ENCODE measurements at places on chromosomes 11 and 22.

DNA sequence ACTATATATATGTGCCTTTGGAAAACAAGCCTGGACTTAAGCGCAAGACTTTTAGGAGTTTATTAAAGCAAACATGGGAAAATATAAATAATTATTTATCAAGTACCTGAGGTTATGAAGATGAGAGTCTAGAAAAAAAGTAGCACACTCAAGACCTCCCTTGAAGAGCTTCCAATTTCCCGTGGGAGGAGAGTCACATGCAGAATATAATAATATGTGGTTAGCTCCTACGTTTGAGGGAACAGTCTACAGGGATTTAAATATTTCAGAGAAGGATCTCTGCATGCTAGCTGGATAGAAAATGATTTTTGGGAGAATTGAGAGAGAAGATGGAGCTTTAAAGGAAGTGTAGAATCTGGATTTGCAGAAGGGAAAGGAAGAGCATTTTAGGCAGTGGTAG, 183.8 kb downstream of the SWAP70 start:
- no peak for DNase-seq

GRCh38 chr11:106281455-106282173, 204.2 kb downstream of the AASDHPPT start:
- DNase-seq: no peak

DNA sequence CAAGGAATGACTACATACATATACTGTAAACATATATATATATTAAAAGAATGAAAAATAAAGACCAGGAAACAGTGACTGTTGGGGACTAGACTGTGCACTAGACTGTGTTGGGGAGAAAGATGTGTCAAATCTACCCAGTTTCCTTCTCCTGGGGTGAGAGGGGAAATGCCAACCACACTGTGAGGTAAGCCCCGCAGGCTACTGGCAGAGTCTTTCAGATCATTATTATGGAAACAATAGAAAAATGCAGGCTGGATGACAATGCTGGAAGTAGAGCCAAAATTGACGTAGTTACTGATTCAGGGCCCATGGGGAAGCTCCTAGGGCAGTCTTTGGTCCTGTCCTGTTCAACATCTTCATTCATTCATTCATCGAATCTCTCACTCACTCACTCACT, 101.4 kb downstream of the C11orf58 start:
- no peak for DNase-seq

- DNase-seq: peak; percentile 40
Observed at GRCh38 chr11:78656327-78656726, 81.7 kb upstream of the NARS2 start.

GRCh38 chr11:120180551-120181232, 30.1 kb upstream of the OAF start:
- peak; percentile 88 for DNase-seq

DNA sequence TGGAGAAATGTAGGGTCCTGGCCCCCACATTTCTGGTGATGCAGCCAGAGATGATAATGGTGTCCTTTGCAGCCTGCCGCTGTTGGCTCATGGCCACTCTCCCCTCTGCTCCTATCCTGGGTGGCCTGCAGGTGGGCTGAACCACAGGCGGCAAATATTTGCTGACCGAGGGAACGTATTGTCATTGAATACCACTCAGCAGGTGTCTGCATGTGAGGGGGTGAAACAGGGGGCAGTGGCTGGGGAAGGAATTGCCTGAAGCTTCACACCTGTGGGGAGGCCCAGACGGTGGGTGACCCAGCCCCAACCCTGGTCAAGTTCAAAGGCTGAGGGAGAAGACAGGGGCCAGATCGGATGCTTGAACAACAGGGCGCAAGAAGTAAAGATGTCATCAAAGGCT, 73.3 kb upstream of the WNT11 start:
- no peak for DNase-seq

DNA sequence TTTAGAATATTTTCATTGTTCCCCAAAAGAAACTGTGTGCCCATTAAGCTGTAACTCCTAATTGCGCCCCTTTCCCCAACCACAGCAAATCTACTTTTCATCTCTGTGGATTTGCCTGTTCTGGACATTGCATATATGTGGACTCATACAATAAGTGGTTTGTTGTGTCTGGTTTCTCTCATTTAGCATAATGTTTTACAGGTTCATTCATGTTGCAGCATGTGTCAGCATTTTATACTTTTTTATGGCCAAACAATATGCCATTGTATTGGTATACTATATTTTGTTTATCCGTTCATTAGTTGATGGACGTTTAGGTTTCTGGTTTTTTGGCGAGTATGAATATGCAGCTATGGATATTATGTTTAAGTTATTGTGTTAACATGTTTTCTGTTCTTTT, 23.8 kb downstream of the NUCB2 start:
- DNase-seq: no peak

GRCh38 chr11:112498701-112499100, 238.0 kb upstream of the PLET1 start:
- DNase-seq: peak; percentile 76

DNA sequence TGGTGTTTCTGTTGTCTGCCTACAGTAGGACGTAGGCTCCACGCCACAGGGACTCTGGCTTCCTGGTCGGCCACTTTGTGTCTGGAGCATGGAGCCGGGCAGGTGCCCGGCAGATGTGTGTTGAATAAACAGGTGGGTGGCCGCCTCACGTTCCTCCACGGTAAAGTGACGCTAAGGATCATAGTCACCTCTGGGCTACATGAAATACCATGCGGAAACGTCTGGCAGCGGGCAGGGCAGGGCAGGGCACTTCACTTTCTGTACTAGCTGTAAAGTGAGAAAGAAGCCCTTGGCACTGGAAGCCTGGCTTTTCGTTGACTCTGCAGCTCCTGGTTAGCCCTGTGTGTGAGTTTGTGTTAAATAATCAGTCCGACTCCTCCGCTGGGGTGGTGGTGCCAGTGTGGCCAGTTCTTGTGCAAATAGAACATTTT, 52.4 kb downstream of the MCM5 start:
- no peak for DNase-seq

DNA sequence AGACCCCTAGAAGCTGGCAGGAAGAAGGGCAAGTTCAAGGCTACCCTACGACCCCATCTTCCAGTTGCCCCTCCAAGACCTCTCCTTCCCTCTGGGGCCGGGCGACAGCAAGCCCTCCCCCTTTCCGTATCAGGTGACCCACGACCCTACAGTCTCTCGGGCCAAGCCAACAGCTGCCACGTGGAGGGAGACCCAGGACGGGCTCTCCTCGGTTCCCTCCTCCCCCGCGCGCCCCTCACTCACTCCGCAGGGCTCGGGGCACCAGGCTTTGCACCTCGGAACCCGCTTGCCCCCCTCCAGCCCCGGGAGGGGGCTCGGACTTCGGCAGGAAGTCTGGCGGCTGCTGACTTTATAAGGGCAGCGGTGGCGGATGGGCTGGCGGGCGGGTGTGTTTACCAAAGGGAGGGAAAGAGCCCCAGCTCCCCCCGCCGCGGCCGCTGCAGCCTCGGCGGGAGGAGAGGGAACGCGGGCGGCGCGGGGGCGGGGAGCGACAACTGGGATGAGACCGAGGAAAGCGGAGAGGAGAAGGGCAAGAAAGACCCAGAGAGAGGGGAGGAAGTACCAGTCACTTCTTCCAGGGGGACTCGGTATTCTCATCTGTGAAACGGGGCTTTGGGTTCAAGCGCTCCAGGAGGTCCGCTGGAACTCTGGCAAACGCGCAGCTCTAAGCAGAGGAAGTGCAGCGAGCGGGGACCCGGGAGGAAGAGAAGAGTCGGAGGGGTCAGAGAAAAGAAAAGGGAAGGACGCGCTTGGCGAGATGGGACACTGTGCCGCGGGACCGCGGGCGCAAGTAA, 767 bp downstream of the SLC43A1 start:
- DNase-seq: peak; percentile 63

- DNase-seq: no peak
Observed at GRCh38 chr11:36039471-36039870, 95.6 kb downstream of the LDLRAD3 start.

DNA sequence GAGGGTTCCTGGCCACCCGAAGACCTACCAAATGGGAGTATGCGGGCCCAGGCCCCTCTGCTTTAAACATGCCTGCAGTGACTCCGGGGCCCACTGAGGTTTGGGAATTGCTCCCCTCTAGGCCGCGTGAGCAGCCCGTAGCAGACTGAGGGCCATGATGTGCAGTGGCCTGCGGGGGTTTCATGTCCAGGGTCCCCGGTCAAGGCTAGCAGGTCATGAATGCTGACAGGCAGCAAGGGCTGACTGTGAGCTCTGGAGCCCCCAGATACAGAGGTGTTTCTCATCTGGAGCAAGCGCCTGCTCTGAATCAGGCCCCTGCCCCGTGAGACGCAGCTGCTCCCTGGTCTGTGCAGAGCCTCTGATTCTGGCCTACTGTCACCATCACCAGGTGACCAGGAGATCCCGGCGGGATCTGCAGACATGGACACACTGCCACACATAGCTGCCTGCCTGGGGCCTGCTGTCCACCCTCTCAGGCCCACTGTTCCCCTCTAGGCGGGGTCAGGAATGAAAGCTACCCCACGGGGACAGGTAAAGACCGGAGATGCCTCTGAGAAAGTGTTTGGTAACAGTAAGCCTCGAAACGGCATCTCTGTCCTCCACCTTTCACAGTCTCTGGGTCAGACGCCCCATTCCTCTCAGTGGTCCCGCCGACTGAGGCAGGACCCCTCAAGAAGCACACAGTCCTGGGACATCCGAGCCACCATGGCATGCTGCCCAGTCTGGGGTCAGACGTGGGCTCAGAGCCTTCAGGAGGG, 73.3 kb downstream of the PARVB start:
- DNase-seq: no peak

GRCh38 chr11:20489948-20490347, 102.4 kb downstream of the PRMT3 start:
- DNase-seq: no peak

- DNase-seq: peak; percentile 69
Observed at GRCh38 chr22:42856179-42856864, 751 bp downstream of the ARFGAP3 start.

DNA sequence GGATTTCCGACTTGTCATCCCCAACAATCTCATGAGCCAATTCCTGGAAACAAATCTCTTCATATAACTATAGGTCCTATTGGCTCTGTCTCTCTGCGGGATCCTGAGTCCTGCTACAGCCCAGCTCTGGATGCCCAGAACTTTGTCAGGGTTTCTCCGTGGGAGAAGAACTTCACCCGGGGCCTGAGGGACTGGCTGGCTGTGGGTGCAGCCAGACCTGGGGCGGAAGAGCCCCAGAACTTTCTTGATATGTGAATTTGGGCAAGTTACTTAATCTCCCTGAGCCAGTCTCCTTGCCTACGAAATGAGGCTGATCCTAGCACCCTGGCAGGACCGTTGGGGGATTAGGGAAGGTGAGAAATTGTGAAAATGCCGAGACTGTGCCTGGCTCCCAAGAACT, 6.6 kb upstream of the TRIM29 start:
- peak; percentile 32 for DNase-seq

GRCh38 chr22:36772451-36772850, 3.5 kb downstream of the IFT27 start:
- peak; percentile 31 for DNase-seq

DNA sequence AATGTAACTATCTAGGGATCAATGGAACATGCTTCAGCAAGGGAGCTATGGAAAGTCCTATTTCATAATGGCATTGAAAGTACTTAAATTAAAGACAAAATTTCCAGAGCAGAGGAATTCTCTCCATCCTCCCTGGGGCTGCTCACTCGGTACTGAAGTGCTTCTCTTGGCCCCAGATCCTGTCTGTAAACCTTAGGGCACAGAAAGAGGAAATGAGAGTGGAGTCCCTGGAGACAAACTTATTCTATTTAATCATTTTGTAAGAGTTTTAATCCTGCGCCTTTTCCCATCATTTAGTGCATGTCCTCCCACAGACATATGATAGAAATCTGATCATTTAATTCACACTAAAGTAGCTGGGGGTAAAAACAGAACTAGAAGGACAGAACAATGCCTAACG, 20.9 kb upstream of the PAMR1 start:
- no peak for DNase-seq

GRCh38 chr11:112103446-112103845, 16.8 kb downstream of the SDHD start:
- no peak for DNase-seq

DNA sequence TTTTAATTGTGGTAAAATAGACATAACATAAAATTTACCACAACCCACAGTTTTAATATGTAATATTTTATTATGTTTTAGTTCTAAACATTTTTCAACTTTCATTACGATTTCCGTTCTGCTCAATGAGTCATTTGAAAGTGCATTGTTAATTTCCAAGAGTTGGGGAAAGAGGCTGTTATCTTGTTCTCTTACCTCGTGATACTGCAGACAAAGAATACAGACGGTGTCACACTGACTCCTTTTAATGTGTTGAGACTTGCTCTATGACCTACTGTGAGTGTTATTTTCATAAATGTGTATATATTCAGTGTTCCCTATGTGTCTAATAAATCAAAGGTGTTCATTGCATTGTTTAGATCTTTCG, 10.8 kb upstream of the RAC2 start:
- no peak for DNase-seq

- no peak for DNase-seq
Observed at GRCh38 chr22:24054356-24054755, 43.3 kb downstream of the CABIN1 start.

DNA sequence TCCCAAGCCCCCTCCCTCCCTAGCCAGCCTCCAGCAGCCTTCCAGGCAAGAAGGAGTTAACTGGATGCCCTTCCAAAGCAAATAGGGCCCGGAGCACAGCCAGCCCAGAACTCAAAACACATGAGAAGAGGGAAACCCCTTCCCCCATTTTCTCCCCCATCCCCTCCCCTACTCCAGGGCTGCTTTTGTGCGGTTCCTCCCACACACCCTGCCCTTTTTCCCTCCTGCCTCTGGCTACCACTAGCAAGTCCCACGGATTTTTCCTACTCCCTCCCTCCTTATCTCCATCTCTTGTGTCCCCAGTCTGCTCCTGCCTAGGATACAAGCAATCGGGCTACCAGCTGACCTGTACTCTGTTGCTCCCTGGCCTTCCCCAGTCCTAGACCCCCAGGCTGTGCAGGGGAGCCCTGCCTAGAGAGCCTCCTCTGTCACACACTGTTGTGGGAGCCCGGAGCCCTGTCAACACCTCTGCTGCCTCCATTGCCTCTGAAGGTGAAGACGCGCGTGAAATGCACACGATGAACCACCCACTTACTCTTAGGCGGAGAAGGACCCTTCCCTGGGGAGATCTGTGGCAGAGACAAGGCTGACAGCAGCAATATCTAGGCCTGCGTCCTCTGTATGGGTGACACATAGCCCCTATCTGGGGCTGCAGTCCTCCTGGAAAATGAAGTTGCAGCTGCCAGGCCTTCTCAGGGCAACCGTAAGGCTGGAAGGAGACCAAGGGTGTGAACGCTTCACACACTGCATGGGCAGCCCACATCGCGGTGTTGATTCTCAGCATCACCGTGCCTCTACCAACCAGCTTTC, 282.8 kb downstream of the MN1 start:
- DNase-seq: no peak

- peak; percentile 61 for DNase-seq
Observed at GRCh38 chr11:114159320-114159719, 99.8 kb downstream of the ZBTB16 start.

All from islet precursor cell (in vitro differentiated cells).